HuH-7 (cell line): ENCODE measurements at places on chromosomes 2 and 18.
A peak's percentile ranks its signal among the peaks of the same experiment; 100 is the strongest.

DNA sequence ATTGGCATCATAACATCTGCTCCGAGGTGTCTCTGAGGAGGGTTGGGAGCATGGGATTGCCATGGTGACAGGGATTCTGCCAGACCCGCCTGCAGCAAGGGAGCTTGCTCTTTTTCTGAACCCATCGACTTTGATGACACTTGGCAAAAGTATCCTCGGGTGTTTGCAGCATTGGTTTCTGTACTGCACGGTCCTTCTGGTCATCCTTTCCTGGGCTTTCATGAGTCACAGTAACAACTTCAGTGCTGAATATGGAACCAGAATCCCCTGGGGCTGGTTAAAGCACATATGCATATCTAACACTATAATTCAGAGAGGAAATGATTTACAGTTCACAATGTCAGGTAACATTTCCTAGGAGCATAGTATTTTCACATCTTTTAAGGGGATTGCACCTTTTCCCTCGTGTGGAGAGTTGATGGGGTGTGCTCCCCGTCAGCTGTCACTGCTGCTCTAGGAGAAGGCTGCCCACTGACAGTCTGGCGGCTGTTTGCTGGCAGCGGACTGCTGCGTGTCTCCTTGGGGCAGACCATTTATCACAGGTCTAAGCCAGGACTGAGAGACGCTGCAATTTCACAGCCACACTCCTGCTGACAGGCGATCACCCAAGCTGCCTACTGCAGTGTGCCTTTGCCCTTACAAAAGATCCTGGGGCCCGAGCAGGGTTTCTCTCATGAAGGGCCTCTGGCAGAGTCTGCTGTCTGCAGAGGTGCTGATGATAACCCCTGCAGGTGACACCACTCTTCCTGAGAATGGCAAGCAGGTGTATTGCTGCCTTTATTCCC lies 425.3 kb downstream of the THSD7B start:
- no peak for DNase-seq

DNA sequence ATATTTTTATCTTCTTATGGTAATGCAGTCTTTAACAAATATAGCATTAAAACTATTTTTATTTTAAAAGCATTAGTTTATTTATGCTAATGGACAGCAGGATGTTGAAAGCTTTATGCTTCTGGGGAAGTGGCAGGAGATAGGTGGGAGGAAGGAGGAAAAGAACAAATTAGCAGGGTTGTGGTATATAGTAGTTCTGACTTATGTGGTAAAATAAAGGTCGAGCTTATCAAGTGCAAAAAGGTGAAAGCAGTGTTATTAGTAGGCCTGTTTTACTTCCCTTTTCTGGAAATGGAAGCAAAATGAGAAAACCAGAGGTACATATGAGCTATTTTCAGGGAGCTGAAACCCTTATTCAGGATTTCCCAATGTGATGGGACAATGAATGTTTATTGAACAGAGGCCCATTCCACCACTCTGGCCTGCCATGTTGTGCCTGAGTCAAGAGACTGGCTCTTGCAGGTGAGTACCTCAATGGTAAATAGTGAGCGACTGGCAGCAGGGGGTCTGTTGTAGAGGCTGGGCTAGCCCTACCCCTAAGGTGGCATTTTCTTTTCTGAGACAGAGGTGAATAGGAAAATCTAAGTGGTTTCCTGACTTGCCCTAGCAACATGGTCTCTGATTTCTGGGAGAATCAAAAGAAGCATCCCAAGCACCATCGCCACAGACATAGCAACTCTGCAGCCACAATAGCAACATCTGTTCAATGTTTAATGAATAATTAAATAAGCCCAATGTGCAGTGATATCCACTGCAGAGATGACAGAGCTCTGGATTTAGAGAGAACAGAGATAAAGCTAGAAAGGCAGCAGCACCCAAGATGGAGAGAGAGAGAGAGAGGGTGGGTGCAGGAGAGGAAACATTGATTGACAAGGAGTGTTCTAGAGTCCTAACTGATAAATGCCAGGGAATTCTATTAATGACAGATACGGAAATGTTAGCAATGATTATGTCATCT lies 119.7 kb downstream of the UPP2 start:
- DNase-seq = no peak

DNA sequence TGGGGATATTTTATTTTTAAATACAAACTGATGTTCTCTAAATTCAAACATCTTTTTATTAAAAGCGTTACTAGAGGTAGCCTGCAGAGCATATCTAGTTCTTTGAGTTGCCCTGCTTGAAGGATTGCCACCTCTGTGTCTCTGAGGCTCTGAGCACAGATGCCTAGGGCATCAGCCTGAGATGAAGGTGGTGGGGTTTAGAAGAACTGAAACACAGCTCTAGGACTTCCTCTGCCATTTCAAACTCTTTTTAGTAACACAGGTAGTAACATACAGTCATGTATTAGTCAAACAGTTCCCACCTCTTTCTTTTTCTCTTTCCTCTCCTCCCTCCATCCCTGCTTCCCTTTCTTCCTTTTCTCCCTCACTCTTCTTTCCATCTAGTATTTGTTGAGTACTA lies 57.6 kb downstream of the TTC21B start:
- DNase-seq = no peak

GRCh38 chr2:27021253-27022049 lies 11.3 kb upstream of the TMEM214 start:
- no peak for DNase-seq

DNA sequence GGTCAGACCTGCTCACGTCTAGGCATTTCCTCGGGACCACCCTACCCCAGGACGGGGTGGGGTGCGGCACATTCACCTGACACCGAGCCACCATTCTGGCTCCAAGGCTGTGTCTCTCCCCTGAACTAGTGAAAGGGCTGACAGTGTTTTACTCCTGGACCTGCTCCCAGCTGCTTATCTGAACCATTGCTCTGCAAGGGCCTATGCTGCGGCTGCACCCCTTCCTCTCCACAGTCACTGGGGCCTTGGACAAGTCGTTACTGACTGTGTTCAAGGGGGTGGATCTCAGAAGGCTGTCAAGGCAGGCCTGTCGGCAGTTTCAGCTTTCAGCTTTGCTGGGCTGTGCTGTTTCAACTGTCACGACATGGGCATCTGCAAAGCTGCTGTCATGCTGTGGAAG lies 11.7 kb downstream of the CREG2 start:
- DNase-seq = no peak

GRCh38 chr2:134283661-134284060 lies 29.8 kb downstream of the MGAT5 start:
- no peak for DNase-seq

- DNase-seq = no peak
Measured at GRCh38 chr2:55173438-55174054, 58.5 kb downstream of the CLHC1 start.

DNA sequence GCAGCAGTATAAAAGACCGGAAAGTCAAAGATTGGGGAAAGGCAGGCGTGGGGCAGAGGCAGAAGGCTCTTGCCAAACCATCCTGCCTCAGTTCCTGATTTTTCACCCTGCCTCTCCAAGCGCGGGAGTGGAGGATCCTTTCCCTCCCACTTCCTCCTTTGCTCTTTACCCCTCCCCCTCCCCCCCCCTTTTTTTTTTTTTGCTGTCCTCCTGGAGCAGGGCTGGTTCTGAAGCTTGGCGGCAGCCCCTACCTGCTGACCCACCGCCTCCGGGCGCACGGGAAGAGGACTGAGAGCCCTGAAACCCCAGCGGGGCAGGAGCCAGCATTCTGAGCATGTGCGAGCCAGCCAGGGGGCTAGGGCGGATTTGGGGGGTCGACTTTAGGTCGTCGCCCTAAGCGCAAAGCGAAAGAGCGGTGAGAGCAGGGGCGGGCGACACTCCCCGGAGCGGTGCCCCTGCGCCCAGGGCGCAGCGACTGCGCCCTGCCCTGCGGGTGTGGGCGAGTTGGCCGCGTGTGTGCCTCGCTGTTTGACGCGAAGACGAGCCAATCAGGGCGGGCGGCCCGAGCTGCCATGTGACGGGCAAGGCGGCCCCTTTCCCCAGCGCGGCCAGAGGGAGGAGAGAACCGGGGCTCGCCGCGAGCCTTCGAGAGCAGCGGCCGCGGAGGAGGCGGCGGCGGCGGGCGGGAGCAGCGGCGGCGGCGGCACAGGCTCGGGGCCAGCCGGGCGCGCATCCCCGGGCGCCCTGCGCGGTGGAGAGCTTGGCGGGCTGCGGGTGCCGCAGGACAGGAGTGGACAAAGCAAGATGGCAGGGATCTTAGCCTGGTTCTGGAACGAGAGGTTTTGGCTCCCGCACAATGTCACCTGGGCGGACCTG lies at the start of gene CERS6:
Gene CERS6 (plus strand): TSS at position 628 of the 876 bp plus-strand sequence. CDS start 177 bp downstream, at position 805.
- peak; percentile 95 for DNase-seq

GRCh38 chr2:88303865-88304264 lies 133.7 kb downstream of the THNSL2 start:
- DNase-seq = no peak

GRCh38 chr2:201152999-201153815 lies 29.7 kb upstream of the CASP10 start:
- no peak for DNase-seq

GRCh38 chr2:162824304-162824703 lies 14.3 kb downstream of the KCNH7 start:
- no peak for DNase-seq

DNA sequence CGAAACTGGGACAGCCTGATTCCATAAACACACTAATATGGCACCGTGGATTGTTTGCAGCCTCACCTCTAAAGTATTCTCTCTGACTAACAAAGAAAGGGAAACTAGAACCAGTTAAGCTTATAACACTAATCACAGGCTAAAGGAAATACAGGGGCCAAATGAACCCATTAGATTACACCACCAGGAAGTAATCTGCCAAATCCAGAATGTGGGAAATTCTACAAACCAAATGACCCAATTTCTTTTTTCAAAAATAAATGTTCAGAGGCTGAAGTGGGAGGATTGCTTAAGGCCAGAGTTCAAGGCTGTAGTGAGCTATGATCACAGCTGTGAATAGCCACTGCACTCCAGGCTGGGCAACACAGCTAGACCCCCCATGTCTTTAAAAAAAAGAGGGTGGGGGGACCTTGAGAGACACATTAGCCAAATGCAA lies 1.5 kb upstream of the MPPE1 start:
- peak; percentile 51 for DNase-seq

GRCh38 chr2:68946117-68946516 lies 6.6 kb downstream of the GKN2 start:
- no peak for DNase-seq

GRCh38 chr2:52916981-52917380 lies 850.6 kb upstream of the CHAC2 start:
- DNase-seq = no peak

DNA sequence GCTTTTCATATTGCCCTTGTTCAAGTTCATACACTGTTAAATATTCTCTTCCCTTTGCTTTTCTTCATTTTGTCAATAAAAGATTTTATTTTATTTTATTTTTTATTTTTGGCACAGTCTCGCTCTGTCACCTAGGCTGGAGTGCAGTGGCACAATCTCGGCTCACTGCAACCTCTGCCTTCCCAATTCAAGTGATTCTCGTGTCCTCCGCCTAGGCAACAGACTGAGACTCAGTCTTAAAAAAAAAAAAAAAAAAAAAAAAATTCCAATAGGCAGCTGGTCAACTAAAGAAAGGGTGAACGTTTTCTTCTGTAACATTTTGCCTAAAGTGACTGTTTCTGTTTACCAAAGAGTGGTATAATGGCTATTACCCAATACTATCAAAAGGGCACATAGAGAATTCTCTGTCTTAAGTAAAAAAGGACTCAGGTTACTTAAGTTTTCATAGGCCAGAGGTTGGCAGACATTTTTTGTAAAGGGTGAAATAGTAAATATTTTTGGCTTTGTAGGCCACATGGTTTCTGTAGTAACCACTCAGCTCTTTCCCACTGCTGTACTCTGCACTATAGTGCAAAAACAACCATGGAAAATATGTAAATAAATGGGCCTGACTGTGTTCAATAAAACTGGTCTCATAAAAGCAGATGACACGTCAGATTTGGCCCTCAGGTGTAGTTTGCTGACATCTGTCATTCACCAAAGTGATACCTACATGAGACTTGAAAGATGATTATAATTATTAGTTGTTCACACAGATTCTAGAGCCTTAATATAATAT lies 113.4 kb downstream of the MIB1 start:
- no peak for DNase-seq

DNA sequence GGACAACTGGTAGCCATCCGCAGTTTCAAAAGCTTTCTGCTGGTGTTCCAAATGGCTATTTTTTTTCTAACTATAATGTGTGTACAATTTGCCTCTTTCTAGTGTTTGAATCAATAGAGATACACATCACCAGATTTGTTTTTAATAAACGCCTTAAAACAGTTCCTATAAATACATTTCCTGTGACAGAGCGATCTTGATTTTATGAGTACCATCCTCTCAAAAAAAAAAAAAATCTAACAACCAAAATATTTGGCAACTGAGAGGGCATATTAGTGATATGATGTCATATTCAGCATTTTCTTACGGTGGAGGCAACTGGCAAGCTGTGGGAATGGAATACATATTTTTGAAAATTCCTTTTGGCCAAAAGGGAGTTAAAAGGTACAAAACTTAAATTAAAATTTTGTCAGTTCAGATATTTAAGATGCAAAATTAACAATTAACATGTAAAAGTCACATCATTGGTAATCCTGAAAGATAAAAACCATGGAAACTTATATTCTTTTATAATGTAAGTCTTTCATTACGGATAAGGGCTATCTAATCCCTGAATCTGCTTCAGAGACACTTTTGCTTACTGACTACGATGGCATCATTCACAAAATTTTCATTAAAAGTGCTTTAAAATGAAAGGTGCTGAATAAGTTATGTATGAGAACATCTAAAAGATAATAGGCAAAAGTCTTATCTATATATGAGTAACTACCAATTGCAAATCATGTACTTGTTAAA lies 268.4 kb downstream of the TCF4 start:
- no peak for DNase-seq

- no peak for DNase-seq
Measured at GRCh38 chr2:19944205-19944845, 42.5 kb upstream of the TTC32 start.

DNA sequence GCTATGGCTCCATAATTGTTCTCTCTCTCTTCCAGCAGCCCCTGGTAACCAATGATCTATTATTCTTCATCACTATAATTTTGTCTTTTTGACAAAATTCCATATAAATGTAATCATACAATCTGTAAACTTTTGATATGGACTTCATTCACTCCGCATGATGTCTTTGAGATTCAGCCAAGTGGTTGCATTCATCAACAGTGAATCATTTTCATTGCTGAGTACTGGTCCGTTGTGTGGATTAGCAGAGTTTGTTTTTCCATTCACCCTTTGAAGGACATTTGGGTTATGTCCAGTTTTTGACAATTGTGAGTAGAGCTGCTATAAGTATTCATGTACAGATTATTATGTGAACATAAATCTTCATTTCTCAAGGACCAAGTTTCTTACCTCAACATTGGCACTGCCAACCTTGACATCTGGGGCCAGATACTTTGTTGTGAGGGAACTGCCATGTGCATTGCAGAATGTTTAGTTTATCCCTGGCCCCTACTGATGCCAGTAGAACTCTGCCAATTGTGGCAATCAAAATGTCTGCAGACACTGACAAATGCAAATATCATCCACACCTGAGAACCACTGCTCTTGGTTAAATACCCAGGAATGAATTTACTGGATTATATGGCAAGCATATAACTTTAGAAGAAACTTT lies 48.4 kb upstream of the BCL2L11 start:
- no peak for DNase-seq

GRCh38 chr18:48136827-48137373 lies 206.4 kb upstream of the SMAD2 start:
- peak; percentile 36 for DNase-seq

GRCh38 chr2:199847181-199847864 lies 3.7 kb downstream of the FTCDNL1 start:
- DNase-seq = no peak
